ENCODE measurements at places on chromosomes 2 and 18.
A peak's percentile ranks its signal among the peaks of the same experiment; 100 is the strongest.

GRCh38 chr18:63309422-63309821 is 10.1 kb downstream of the BCL2 start:
- no peak for DNase-seq

- DNase-seq, result no peak
These were observed 258.9 kb upstream of the OSR1 start for GRCh38 chr2:19617257-19617848.

GRCh38 chr2:106193977-106194778 is at the start of gene UXS1:
UXS1 (minus strand) TSS chr2:106194301; CDS start chr2:106194241, 60 bp downstream.
- DNase-seq, result peak; percentile 90

DNA sequence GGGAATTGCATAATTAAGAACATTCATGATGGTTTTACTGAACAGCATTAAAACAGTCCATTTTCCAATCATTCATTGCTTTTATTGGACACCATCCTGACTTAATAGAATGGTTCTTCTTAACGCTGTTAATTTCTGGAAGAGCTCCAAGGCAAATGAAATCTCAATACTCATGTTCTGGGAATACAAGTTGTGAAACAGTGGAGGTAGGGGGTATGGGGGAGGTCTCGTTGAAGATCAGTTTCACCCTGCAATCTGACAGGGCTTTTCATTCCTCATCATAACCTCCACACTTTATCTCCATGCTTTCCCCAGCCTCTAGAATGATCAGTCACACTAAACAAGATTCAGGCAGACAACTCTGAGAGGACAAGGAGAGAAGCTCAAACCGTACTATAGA is 113.6 kb downstream of the ETAA1 start:
- peak; percentile 32 for DNase-seq

Measured in astrocyte of the cerebellum (primary cell).